ENCODE measurements at places on chromosomes 2 and 18.

DNA sequence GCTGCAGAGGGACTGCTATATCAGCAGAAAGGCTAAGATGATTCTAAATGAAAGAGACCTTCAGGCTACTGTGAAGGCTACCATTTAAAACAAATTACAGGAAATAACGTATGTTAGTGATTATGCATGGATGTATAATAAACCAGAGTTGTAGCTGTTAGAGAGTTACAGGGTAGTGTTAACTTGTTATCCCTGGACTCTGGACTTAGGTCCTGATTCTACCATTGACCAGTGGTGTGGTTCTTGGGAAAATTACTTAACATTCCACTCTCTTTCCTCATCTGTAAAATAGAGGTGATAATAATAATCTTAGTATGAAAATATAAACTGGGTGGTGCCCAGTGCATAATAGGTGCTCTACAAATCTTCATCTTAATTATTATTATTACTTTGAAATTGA, 22.2 kb downstream of the LAMA3 start:
- no peak for ATAC-seq

- no peak for ATAC-seq
These were observed 142.5 kb downstream of the CDH19 start for GRCh38 chr18:66461344-66461743.

DNA sequence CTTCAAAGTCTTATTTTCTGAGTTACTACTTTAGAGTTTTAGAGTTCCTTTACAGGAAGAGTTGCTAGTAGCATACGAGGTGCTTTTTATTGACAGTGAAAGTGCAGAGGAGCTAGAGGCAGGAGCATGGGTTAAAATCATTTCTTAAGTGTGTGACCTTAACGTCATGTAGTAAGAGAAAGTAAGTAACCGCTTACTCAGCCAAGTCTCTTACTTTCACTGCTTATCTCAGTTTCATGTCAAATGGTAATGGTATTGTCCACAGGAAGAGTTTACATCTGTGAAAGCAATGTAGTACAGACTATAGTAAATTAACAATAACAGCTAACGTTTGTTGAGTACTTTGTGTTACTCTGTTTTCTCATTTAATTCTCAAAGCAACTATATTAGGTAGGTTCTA, 12.6 kb downstream of the NDUFAF7 start:
- peak; percentile 85 for ATAC-seq

GRCh38 chr2:119513832-119514231, 10.5 kb downstream of the SCTR start:
- ATAC-seq, result no peak

- no peak for ATAC-seq
These were observed 49.5 kb downstream of the KCNE4 start for GRCh38 chr2:223101340-223102039.

DNA sequence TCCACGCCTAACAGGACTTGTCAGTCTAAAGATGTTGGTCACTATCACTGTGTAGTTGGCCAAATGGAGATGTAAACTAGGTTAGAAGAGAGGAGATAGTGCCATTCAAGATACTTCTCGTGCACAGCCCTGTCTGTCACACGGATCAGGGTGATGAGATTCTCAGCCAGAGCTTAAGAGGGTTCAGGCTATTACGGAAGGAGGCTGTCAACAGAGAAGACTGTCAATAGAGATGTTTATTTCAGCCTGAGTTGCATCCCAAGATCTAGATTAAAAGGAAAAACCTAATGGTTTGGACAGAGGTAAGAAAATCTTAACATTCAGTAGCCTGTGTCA, 83.4 kb downstream of the AAK1 start:
- no peak for ATAC-seq

GRCh38 chr2:34736482-34736881, 1137.4 kb upstream of the FAM98A start:
- no peak for ATAC-seq

DNA sequence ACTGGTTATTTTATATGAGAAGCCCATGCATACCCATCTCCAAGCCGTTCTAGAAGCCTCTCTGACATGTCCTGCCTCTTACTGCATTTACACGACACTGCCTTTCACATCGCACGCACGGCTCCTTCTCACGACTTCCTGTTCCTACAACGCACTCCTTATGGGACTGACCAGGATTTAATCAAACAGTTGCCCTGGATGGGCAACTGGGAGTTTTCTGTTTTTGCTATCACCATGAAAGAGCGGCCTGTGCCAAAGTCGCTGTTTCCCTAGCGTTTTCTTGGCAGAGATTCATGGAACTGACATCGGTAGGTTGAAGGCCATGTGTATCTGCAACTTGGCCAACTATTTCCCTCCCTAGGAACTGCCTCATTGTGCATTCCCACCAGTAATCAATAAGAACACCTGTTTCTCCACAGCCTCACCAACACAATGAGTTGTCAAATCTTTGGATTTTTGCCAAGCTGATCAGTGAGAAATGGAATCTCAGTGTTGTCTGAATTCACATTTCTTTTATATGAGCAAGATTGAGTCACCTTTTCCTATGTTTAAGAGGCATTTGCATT, 97.2 kb upstream of the OTOS start:
- ATAC-seq, result no peak

GRCh38 chr2:195360242-195360641, 296.8 kb upstream of the SLC39A10 start:
- peak; percentile 40 for ATAC-seq

GRCh38 chr2:237235383-237236095, 149.8 kb downstream of the COPS8 start:
- ATAC-seq, result no peak

DNA sequence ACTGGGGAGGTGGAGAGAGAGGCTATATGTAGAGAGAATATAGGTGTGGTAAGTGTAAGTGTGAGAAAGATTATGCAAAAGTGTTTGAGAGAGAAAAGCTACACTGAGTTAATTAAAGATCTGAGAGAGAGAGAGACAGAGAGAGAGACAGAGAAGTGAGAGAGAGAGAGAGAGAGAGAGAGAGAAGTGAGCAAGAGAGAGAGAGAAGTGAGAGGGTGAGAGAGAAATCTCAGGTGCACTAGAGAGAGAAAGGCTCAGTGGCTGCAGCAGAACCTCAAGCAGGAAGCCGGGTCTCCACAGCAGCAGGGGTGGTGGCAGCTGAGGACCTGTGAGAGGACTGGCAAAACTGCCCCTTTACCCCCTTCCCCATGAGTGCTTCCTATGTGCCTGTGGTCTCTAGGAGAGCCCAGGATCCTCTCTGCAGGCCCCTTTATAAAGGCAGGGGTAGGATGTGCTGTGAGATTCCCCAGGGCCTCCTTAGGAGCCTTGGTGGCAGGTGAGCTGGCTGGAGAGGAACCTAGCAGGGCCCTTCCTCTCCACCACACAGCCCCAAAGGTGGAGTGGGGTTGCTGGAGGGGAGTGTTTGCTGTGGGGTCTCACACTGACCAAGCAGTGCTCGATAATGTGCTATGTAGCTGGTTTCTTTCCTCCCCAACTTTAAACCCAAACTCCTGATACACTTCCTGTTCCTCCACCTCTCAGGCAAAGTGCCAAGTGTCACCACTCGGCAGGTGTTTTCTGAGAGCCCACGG, 52.6 kb downstream of the SLC4A5 start:
- peak; percentile 54 for ATAC-seq

GRCh38 chr2:60998628-60999545, 18.6 kb upstream of the PEX13 start:
- ATAC-seq, result peak; percentile 63

GRCh38 chr2:234462218-234462992, 34.5 kb downstream of the ARL4C start:
- no peak for ATAC-seq

DNA sequence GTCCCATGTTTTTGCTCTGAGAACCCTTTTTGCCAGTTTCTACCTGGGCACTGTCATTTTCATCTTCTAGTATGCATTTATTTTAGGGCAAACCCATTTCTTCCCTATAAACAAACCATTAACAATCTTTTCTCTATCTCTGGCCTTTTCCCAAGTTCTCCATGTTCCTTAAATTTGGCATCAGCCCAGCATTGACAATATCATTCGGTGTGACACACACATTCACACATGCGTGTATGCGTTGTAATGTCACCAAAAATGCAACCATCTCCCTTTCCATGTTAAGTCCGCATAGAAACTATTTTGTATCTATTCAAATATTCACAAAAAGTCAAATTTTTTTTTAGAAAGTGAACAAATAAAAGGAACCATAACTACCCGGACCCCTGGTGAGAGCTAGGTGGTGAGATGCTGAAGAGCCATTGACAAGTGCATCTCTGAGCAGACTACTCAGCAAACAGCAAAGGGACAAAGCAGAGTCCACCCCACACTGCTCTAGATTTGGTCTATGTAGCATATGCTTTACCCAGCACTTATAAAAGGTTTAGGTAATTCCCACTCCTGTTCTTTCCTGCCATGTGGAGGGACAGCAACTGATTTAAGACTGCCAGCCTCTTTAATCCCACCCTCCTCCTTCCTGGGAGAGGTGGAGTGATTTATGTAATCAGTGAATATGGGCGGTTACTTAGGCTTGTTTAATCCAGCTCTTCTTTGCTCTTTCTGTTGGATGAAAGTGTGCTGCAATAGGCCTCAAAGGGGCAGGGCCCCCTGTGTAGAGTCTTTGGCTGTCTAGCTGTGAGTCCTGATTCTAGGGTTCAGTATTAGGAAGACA, 124.1 kb downstream of the METTL8 start:
- no peak for ATAC-seq

- no peak for ATAC-seq
These were observed 102.2 kb upstream of the CYP1B1 start for GRCh38 chr2:38178119-38178518.

GRCh38 chr2:191740759-191741158, 62.8 kb downstream of the NABP1 start:
- ATAC-seq, result no peak

GRCh38 chr2:173050684-173051083, 25.0 kb upstream of the MAP3K20 start:
- ATAC-seq, result no peak

DNA sequence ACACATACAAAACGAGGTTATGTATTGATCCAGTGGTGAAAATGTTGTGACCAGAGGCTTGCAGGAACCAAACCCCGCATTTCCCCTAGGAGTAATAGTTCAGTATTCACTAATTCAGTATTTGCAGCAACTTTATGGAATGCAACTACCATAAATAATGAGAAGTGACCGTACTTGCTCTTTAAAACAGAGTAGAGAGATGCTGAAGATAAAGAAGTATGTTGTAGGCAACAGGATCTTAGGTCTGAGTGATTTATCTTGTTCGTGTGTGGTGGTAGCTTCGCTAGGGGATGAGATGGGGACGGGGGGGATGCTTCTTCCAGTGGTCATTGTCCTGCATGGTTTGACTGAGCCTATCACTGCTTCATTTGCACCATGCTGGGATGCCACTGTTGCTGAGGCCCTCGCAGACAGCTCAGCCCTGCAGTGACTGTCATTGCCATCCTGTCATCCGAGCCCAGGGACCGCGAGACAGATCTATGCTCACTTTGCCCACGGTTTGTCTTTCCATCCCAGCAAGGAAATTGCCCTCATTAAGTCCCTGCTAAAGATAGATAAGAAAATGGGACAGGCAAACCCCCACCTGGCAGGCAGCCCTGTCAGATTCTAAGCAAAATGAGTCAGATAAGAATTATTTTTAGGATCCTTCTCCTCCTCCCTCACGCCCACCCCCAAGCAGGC, 181.3 kb downstream of the CTIF start:
- ATAC-seq, result no peak

GRCh38 chr2:7057865-7058400, 140.7 kb downstream of the RNF144A start:
- no peak for ATAC-seq

DNA sequence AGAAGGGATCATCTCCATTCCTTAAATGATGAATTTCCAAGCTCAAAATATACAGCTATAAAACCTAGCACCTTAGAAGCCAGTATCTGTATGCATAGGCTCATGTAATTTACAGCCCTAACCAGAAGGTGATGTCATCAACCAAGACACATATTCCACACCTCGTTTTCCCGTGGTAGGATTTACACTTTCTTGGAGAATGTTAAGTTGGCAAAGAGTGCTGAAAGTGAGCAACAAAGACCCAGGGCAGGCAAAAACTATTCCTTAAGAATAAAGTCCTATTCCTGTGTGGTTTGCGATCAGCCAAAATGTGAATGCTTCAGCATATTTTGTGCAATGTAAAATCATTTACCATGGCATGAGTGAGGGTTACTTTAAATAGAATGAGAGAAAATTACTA, 247.1 kb downstream of the OSR1 start:
- ATAC-seq, result no peak

DNA sequence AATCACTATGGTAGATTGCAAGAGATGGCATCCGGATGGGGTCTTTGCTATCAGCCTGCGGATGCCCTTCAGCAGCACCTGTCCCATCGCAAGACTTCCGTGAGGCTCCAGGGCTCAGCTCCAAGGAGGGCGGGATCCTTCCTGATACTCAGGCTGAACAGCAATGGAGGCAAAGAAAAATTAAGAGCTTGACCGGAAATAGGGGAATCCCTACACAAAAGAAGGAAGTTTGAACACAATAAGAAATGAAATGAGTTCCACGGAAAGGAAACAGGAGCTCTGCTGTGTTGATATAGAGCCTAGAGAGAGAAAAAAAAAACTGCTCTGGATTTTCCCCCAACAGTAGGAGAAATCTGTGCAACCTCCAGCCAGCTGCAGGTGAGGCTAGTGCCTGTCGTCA, 91.9 kb downstream of the ARL4C start:
- ATAC-seq, result no peak

DNA sequence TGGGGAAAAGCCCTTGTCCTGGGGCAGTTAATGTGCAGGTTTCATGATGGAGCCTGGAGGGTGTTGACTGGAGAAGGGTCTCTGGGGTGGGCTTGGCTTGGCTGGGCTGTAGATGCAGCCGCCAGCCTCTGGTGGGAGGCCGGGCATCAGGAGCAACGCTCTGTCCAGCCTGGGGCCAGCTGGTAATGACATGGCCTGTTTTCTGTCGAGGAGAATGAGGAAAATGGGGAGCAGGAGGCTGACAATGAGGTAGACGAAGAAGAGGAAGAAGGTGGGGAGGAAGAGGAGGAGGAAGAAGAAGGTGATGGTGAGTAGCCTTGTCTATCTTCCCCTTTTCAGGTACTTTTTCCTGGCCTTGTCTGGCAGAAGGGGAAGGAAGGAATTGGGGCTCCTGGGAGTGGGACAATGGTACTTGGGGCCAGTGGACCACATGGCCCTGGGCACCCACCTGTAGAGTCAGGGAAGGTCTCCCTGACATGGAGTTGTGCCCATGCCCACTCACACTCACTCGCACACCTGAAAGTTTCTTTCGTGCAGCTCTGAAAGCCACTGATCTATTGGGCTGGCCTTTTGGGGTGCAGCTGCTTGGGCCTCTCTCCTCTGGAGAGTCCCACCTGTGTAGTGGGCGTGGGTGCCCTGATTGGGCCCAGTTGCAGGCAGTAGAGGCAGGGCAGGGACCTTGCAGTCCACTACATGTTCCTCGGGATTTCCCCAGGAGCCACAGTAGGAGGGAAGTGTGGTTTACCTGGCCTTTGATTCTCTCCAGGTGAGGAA, 3.5 kb downstream of the PTMA start:
- ATAC-seq, result no peak

DNA sequence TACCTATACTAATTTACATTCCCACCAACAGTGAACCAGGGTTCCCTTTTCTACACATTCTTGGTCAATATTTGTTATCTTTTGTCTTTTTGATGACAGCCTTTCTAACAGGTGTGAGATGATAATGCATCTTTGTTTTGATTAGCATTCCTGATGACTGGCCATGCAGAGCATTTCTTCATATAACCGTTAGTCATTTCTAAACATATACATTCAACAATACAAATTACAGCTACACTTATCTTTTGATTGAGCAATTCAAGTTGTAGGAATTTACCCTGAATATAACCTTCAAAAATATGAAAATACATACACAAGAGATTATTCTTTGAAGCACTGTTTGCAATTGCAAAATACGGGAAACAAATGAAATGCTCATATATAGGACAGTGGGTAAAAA, 94.9 kb downstream of the TMEM131 start:
- no peak for ATAC-seq
